ENCODE measurements at places on chromosomes 4 and X.

- DNase-seq: no peak
These were observed 1469.0 kb downstream of the PCDH7 start for GRCh38 chr4:32189130-32189529.

DNA sequence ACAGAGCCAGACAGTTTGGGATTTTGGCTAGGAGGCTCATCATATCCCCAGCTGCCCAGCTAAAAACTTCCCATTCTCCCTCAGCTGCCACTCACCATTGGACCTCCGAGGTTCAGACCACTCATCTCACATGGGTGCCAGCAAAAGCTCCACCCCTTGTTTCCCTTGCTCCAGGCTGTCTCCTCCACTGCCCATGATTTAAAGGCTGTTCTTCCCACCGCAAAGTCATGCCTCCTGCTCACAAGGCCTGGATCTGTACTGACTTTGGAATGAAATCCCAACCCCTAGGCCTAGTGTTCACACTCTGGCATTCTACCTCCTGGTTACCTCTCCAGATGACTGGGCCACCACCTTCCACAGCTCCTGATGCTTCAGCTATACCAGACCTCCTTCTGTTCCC, 142.2 kb upstream of the EOLA2 start:
- DNase-seq: no peak

DNA sequence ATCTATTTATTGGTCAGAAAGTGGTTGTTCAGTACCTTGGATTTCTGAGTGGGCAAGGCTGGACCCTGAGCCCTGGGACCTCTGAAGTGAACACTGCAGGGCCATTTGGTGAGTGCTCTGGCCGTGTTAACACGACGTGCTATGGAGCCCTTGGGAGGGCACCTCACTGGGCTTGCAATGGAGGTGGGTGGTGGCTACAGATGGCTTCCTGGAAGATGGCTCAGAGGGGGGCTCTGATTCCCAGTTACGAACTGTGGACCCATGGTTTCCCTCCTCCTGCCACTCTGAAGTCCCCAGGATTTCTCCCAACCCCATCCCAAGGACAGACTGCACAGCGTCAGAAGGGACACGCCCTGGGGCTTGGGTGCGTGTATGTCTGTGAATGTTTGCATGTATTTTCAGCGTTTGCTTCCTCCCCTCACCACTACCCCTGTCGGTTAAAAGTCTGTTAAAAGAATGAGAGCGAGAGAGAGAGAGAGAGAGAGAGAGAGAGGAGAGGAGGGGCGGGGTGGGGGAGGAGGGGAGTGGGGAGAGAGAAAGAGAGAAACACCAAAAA, 3.7 kb upstream of the RHOH start:
- DNase-seq: no peak

GRCh38 chr4:124386163-124386562, 326.4 kb downstream of the ANKRD50 start:
- no peak for DNase-seq

- peak; percentile 61 for DNase-seq
These were observed 17.7 kb downstream of the SEL1L3 start for GRCh38 chr4:25844961-25845712.

GRCh38 chrX:82961129-82961528, 547.0 kb upstream of the POU3F4 start:
- DNase-seq: no peak

- no peak for DNase-seq
These were observed 748.6 kb downstream of the STPG2 start for GRCh38 chr4:97394653-97395052.

GRCh38 chr4:36325499-36325898, 44.1 kb downstream of the DTHD1 start:
- peak; percentile 56 for DNase-seq

GRCh38 chr4:42489095-42489494, 91.8 kb downstream of the SHISA3 start:
- no peak for DNase-seq

DNA sequence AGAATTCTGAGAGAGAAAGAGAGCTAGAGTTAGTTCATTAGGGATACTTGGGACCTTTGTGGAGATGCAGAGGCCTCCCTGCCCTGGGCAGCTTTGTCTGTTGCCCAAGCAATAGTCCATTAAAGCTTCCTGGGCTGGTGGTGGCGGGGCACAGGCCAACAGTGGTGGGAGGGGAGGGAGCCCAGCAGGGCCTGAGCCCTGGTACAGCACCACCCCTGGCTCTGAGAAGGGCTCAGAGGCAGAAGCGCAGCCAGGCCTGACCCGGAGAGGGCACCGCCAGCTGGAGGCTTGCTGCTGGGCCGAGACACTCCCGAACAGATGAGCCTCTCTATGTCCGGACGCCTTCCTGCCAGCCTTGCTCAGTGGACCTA, 65.3 kb downstream of the EFNB1 start:
- DNase-seq: no peak

DNA sequence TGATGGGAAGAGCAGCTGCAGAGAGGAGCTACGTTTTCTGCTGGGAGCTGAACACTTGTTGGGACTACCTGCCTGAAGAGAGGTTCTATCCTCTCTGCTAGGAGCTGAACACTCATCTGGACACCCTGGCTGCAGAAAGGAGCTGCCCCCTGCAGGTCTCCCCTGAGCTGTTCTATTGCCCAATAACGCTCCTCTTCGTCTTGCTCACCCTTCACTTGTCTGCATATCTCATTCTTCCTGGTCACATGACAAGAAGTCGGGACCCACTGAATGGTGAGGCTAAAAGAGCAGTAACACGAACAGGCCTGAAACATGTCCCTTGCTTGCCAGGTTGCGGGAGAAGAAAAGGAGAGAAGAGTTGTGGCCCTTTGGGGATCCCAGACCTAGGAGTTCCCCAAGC, 27.8 kb downstream of the NAA11 start:
- no peak for DNase-seq

GRCh38 chr4:169098969-169099690, 89.1 kb upstream of the CBR4 start:
- no peak for DNase-seq

DNA sequence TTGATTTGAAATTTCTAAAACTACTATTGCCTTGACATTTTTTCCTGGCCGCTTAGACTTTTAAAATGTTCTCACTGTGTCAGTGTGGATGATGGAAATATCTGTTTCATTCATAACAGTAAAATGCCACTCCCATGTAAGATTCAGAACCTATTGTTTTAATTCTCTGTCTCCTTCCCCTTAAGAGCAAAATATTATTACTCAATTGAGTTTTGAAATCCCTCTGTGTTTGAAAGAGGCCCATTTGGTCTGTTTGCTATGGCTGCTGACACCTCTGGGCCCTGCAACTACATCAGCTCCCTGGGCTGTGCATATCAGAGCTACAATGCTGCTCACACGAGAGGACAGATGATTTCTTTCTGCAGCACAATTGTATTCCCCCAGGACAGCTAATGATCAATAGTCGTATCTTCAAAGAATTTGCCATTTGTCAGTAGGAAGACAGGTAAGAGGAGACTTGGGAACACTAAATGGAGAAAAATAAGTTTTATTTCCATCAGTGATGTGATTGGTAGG, 388.0 kb upstream of the GALNT7 start:
- DNase-seq: no peak

DNA sequence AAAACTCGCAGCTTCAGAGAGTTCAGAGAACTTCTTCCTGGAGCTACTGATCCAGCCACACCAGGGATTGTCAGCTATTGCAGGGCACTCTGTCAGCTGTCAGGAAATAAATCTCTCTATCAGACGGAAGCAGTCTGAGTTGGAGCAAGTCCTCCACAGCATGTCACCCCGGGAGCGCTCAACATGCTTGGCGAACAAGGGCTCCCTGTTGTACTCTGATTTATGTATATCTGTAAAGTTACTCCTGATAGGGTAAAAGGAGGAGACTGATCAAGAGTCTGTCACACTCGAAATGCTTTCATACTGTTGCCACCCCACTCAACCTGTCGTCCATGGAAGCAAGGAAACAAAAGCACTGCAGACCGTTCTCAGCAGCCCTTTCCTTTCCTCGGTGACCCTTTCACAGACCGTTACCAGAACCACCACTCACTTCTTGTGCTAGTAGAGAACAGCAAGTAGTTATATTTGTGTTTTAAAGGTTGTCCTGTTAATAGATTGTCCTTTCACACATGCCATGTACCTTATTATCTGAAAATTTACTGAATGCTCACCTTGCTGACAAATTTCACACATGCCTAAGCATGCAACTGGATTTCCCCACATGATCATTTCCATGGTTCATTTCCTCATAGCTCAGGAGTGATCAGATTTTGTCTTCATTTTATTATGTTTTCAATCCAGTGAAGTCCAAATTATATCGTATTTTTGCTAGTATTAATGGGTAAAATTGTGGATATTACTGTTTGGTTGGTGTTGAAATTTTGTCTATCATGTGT, 2108.9 kb upstream of the TENM3 start:
- no peak for DNase-seq

DNA sequence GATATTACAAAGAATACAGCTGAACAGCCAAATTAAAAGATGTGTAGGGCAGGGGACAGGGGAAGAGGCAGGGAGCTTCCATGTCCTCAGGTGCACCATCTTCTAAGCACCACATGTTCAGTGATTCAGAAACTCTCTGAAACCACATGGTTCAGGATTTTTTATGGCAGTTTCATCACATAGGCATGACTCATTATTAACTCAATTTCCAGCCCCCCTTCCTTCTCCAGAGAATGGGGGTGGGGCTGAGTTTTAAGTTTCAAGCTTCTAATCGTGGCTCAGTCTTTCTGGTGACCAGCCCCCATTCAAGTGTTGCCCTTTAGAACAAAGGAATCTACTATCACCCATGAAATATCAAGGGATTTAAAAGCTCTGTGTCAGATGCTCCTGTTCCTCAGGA, 317.8 kb upstream of the GALNT7 start:
- no peak for DNase-seq

GRCh38 chrX:11702965-11703631, 37.4 kb upstream of the ARHGAP6 start:
- DNase-seq: no peak

GRCh38 chrX:132413459-132413858, 75.4 kb downstream of the MBNL3 start:
- DNase-seq: no peak

DNA sequence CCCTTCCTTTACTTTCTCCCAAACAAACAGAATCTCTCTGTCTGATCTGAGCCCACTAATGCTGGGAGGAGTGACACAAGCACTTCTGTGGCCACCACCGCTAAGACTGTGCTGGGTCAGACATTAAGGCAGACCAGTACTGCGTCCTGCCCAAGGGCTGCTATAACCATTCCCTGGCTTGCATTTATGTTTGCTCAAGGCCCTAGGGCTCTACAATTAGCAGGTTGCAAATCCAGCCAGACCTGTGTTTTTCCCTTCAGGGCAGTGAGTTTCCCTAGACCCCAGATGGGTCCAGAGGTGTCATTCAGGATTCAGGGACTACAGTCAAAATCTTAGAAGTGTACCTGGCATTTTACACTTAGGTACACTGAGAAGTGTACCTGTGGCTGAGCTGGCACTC, 89.7 kb downstream of the SPANXN4 start:
- DNase-seq: no peak

- DNase-seq: no peak
These were observed 62.6 kb upstream of the C4orf54 start for GRCh38 chr4:99720206-99720605.

- no peak for DNase-seq
These were observed 17.3 kb upstream of the NDUFC1 start for GRCh38 chr4:139319571-139319970.
